ENCODE measurements at places on chromosomes 1 and 21.

- DNase-seq = no peak
Measured at GRCh38 chr1:165355139-165355976, 1.2 kb downstream of the LMX1A start.

- no peak for DNase-seq
Measured at GRCh38 chr1:169733924-169734323, at the start of gene SELE. Gene SELE, minus strand, starts transcription at chr1:169734079. Its CDS starts 467 bp downstream, at chr1:169733612.

GRCh38 chr1:202155478-202156021 lies 4.9 kb downstream of the PTPN7 start:
- no peak for DNase-seq

- no peak for DNase-seq
Measured at GRCh38 chr1:61953076-61953789, 211.0 kb downstream of the PATJ start.

DNA sequence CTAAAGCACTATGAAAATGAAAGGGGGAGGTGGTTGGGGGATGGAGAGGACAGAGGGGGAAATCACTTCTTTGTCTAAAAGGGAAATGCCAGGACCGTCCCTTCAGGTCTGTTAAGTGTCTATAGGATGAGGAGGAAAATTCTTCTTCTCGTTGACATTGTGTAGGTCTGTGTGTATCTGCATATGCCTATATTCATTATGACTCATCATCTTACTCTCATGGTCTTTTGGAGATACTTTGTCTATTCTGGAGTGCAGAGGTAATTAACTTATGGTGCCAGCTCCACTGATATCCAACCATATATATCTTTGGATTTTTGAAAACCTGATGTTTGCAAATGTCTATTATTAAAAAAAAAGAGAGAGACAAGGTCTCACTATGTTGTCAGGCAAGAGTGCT lies 143.7 kb downstream of the PBX1 start:
- DNase-seq = no peak

DNA sequence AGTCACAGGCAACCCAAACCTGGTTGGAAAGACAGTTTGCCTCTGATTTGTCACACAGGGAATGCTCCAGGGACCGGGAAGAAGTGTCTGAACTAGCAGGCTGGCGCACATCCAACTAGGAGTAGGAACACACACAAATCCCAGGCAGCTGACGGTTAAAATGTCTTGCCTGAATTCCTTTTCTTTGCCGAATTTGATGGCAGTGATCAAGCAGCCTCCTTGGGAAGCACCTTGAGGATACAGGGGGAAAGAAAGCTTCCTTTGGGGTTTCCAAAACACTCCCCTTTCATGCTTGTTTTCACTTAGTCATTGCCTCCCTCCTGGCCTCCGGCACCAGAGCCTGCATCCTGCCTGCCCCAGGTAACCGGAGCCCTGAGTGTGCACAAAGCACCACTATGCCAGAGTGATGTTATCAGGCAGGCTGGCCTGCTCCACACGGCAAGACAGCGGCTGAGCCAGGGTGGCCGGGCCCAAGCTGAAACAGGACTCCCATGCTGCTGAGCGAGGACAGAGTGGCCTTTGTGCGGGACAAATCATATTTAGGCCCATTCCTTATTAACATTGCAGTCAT lies 193.8 kb downstream of the LMX1A start:
- no peak for DNase-seq

GRCh38 chr21:37237764-37238163 lies 29.4 kb downstream of the VPS26C start:
- DNase-seq = no peak

DNA sequence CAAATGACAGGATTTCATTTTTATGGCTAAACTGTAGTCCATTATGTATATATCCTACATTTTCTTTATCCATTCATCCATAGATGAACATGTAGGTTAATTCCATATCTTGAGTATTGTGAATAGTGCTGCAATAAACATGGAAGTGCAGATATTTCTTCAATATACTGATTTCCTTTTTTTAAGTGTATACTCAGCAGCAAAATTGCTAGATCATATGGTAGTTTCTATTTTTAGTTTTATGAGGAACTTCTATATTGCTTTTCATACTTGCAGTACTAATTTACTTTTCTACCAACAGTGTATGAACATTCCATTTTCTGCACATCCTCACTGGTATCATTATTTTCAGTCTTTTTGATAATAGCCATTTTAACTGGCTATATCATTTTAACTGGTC lies 30.1 kb downstream of the OR10J5 start:
- no peak for DNase-seq

DNA sequence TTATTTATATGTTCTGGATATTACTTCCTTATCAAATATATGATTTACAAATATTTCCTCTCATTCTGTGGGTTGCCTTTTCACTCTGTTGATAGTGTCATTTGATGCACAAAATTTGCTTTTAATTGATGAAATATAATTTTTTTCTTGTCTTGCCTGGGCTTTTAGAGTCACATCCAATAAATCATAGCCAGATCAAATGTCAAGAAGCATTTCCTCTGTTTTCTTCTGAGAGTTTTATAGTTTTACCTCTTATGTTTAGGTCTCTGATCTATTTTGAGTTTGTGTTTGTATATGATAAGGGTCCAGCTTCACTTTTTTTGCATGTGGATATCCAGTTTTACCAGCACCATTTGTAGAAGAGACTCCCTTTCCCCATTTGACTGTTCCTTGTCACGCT lies 29.5 kb downstream of the CD46 start:
- no peak for DNase-seq

- peak; percentile 23 for DNase-seq
Measured at GRCh38 chr21:33884376-33885171, 31.0 kb downstream of the ATP5PO start.

- no peak for DNase-seq
Measured at GRCh38 chr1:230394134-230394533, 32.0 kb downstream of the PGBD5 start.

All from fibroblast of pulmonary artery (primary cell).